NCI-H1694 treated with DMSO at 0.1 percent for 48 hours (cell line): ENCODE measurements at places on chromosomes 5 and 9.
A peak's percentile ranks its signal among the peaks of the same experiment; 100 is the strongest.

DNA sequence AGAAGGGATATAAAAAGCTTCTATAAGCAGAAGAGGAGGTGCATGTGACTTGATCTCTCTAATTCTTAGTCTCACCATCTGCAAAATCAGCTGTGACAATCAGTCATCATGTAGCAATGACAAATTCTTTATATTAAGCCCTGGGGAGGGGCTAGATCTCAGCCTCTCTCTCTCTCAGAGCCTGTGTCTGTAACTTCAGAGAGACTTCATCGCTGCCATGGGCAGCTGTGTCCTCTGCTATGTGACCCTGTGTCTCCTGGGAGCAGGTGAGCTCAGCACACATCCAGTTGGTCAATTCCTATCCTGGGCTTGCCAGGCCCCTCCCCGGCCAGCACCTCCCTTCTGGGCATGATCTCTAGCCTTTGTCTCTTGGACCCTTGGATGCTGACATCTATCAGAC is 109.6 kb downstream of the ANKRD18B start:
- no peak for DNase-seq

GRCh38 chr5:120153551-120153950 is 310.5 kb upstream of the PRR16 start:
- no peak for DNase-seq

GRCh38 chr5:109454731-109455505 is 45.1 kb upstream of the PJA2 start:
- DNase-seq, result no peak

- no peak for DNase-seq
Measured at GRCh38 chr9:121652021-121652837, 795 bp downstream of the DAB2IP start.

DNA sequence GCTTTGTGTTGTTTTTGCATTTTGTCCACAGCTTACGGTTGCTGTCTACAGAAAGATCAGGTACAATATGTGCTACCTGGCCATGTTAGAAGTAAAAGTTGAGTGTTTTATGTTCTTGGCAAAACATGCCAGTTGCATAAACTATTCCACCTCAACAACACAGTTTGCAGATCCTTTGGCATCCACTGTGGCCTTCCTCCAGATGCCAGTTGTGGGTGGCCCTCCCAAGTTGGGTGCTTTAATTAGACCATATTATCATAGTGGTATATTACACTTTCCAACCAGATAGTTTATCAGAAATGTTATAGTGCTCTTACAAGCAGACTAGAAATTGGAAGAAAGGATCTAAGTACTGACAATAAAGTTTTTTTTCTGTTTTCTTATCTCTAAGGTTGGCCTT is 386.9 kb upstream of the KCNN2 start:
- DNase-seq, result no peak

- no peak for DNase-seq
Measured at GRCh38 chr5:142870532-142871362, 100.6 kb downstream of the ARHGAP26 start.

DNA sequence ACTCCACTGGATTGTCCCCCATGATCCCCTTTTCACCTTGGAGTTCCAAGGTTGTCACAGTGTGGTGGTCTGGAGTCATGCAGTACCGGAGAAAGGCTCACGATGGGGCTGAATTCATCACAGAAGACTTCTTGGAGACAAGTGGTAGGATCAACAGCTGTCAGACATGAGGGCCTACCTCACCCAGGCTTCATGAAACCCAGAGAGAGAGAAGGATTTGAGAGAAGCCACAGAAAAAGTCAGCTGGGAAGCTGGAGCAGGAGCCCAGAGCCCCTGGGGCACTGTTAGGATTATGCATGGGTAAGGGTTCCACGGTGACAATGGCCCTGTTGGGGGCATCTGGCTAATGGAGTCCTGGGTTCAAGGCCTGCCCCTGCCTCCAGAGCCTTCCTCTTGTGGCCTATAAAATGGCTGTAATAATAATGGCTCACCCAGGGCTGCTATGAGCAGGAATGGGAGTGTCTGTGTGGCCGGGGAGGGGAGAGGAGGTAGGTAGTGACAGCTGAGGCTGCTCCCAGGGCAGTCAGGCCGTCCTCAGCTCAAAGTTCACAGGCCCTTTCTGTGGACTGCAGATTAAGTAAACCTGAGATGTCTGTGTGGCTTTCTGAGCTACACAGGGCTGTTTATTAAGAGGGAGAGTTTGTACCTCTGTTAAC is 910 bp downstream of the TRIM14 start:
- DNase-seq, result no peak

DNA sequence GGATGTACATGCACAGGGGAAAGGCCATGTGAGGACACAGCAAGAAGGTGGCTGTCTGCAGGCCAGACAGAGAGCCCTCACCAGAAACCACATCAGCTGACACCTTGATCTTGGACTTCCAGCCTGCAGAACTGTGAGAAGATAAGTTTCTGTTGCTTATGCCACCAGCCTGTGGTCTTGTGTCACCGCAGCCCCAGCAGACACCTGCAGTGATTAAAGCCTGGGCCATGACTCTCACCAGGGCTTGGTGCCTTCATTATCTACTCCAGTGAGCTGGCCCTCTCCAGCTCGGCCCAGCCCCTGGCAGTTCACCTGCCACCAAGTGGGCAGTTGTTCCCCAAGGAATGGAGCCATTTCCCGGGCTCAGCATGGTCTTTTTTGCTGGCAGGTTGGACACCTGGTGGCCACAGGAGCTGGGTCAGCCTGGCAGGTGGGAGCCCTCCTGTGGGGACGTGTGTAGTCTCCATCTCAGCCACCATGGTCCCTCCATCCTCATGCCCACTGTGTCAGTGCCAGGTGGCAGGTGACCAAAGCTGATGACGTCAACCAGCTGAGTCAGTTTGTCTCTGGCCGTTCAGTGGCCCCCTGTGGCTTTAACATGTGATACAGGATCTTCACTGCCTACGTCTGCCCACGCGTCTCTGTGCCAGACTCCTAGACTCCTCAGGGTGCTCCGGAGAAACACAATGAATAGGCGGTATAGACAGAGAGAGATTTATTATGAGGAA is 99.9 kb upstream of the PPP1R26 start:
- DNase-seq, result no peak

- no peak for DNase-seq
Measured at GRCh38 chr9:128102861-128103588, 24.5 kb downstream of the PTGES2 start.

DNA sequence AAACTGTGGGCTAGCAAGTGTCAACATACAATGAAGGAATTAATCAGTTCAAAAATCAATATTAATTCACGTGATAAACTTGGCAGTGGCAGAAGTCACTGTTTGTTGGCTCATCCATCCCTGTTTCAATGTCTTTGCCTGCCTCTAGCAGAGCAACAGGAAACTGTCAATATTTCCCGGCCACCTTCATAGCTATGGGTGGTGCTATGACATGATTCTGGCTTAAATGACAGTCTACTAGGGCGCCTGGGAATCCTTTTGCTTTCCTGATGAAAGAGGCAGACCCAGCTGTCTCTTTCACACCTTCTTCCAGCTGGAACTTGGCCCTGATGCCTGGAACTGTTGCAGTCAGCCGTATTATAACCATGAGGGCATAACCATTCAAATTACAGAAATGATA is 72.1 kb upstream of the DNAH5 start:
- peak; percentile 88 for DNase-seq

GRCh38 chr5:176533390-176533789 is 3.8 kb downstream of the RNF44 start:
- DNase-seq, result no peak

DNA sequence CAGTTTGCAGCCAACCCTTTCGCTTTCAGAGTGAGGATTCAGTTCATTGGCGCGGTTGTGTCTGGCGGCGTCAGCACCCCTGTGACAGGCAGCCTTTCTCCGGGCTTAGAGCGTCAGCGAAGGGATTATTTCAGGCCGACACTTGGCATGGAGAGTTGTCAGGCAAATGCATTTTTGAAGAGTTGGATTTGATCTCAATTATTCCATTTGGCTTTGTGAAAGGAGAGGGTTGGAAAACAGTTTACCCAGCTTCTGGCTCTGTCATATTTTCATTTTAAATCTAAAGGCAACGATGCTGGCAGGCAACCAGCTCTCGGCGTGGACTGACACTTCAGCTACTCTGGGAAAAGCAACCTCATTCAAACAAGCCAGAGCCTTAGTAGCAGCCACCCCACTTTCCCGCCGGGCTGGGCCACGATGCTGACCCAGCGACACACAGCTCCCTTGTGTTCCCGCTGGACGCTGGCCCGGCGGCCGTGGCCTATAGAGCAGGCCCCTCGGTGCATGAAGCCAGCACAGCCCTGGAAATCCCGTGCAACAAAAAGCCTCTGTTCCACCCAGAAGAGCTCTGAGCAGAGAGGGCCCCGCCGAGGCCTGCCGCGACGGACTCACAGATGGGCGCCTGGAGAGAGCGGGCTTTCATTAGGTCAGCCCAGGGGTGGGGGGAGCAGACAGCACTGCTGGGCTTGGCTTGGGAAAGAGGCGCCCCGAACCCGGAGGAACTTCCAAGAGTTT is 28.9 kb upstream of the LPCAT1 start:
- DNase-seq, result no peak

GRCh38 chr9:7111413-7111812 is 353.6 kb downstream of the KDM4C start:
- DNase-seq, result no peak

DNA sequence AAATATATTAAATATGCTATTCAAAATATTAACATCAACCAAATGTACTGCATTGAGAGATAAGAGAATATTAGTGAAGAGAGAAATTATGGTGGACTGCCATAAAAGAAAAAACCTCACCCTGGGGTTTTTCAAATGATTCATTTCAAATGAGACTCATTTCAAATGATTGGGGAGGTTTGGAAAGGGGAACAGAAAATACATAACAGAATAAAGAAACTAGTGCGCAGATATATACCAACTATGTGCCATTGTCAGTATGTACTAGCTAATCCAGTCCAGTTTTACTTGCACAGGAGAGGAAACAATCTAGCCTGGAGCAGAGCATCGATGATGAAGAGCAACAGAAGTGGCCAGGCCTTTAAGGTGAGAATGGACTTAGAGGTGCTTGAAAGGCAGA is 651.6 kb upstream of the RORB start:
- DNase-seq, result no peak

DNA sequence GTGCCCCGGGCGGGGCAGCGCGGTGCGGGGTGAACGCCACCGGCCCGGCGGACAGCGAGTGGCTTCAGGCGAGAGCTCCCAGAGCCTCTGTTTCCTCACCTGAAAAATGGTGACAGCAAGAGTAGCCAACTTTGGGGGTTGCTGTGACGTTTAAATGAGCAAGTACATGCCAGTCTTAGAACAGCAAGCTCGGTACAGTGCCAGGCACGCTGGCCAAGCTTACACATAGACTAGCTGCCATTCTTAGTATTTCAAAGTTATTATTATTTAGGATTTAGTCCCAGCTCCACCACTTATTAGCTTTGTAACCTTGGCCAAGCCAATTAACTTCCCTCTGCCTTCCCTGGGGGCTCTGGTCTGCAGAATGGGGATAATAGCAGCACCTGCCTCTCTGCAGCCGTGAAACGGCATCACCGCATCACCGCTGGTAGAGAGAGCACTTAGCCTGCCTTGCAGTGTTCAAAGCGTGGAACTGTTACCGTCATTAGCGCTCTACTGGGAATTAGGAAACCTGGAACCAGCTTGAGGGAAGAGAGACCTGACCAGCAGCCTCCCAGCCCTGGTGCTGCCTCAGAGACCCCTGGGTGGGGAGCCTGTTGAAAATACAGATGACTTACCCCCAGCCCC is at the start of gene C9orf50:
TSS of gene C9orf50 (minus strand) at position 433 of the 627 bp plus-strand sequence. CDS start 527 bp downstream, outside the sequence.
- DNase-seq, result no peak

DNA sequence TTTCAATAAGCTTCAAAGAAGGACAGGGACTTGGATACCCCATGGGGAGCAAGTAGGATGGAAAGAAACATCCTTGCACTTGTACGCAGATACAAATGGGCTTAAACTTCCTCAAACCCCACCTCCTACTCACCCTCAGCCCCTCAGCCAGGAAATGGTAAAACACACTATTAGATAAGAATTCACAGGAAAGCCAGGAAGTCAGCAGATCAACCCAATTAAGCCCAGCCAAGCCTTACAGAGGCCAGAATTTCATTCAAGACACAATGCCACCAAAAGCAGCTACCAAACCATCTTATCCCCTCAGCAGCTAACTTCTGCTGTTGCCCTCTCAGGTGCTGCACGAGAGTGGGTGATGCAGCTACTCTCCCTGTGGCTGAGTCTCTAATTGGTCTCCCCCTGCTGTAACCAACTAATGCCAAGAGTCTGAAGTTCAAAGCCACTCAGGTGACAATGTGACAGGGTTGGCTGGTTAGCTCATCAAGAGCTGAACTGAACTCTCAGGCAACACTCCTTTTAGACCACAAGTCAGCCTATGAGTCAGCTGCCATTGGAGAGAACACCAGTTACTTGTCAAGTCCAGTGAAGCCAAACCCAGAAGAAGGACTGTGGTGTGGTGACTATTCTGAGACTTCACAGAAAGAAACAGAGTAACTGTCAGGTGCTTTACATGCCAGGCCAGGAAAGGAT is 201.9 kb downstream of the ZNF608 start:
- no peak for DNase-seq

DNA sequence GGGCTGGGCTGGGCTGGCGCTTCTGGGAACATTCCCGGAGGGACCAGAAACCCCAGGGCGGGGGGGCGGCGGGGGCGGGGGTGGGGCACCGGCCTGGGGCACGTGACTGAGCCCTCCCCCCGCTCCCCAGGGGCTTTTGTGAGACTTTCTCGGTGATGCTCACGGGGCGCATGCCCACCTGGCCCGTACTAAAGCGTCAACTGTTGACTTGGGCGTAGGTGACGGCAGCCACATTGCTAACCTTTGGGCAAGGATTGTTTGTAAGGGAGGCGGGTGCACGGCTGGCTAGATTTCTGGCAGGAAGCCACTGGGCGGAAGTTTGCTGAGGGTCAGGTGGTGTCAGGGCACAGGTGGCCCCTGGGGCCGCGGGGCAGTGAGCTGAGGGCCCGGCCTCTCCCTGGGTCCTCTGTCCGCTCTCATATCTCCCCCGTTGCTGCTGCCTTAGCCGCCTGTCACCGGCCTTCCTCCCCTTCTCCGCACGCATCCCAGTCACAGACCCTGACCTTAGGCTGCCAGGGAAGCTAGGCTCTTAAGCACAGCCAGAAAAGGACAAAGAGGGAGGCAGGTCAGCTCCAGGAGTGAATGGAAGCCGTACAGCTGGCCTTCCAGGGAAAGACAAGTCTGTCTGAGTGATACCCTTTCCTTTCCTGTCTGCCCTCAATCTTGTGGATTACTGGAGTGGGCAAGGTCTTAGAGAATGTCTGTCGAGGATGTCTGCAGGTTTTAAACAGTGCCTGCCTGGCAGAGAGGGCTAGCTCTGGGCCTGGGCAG is 812 bp downstream of the CACFD1 start:
- no peak for DNase-seq

DNA sequence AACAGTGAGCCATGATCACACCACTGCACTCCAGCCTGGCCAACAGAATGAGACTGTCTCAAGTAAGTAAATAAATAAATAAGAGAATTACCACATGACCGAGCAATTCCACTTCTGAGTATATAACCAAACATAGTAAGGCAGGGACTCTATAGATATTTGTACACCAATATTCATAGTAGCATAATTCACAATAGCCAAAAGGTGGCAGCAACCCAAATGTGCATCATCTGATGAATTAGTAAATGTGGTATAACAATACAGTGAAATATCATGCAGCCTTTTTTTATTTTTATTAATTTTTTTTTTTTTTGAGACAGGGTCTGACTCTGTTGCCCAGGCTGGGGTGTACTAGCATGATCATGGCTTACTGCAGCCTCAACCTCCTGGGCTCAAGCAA is 33.1 kb downstream of the ALDH7A1 start:
- DNase-seq, result no peak

GRCh38 chr9:75599126-75599525 is 291.3 kb upstream of the PCSK5 start:
- no peak for DNase-seq

- DNase-seq, result no peak
Measured at GRCh38 chr5:50445296-50445949, 4.3 kb upstream of the EMB start.
